Stimulated activated CD4-positive, alpha-beta T cell treated with anti-CD3 and anti-CD28 coated beads, Interleukin-1b, Interleukin-23, amount 100 ng/mL, for 1 hour (primary cell): ENCODE measurements at places on chromosomes 6 and 20.

DNA sequence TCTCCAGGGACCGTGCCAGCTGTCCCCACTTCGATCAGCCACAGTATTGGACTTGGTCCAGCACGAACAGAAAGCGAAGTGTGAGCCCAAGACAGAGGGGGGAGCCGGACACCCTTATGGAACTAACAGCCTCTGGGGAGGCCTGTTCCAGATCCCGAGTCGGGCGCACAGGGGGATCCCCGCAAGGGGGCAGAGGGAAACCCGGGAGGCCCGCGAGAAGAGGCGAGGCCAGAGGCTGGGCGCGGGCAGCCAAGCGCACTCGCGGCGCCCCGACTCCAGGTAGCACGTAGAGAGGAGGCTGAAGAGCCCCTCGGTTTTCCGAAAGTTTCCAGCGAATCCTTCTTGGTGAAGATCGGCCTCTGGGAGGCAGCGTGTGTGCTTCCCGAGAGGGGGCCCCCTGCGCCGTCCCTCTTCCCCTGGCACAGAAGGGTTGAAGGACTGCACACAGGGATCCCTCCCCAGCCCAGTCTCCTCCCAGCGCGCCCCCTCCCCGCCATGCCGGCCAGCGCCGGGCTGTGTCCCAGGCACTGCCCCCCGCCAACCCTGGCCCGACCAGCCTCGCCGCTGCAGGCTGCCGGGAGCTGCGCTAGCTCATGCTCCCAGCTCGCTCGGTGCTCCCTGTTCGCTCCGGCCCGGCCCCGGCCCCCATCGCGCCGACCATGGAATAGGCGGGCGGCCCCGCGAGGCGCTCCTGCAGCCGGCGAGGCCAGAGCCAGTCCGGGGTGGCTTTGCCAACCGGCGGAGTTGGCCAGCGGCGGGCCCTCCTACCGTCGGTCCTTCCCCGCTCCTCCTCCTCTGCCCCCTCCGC, 577 bp upstream of the SLC24A3 start:
- no peak for DNase-seq

DNA sequence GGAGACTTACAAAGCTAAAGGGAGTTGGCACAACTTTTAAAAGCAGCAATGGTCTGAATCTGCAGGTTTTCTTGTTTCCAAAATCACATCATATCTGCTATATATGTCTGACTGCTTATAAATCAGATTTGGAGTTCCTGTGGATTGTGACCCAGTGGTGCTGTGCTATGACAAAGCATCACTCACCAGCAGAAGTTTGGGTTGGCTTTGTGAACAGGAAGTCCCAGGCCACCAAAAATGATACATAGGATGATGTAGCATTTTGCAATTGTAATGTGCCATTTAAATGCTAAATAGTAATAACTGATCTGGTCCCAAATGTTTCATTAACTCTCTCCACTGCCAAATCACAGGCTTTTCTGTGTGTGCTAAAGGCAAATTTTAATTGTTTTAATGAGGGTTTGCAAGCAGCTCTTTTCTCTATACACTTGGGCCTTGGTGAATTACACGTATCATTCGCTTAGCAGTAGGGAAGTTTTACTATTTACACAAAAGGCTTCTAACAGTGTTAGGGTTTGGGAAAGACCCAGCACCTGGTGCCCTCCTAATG, 60.8 kb downstream of the SYNDIG1 start:
- DNase-seq, result no peak

DNA sequence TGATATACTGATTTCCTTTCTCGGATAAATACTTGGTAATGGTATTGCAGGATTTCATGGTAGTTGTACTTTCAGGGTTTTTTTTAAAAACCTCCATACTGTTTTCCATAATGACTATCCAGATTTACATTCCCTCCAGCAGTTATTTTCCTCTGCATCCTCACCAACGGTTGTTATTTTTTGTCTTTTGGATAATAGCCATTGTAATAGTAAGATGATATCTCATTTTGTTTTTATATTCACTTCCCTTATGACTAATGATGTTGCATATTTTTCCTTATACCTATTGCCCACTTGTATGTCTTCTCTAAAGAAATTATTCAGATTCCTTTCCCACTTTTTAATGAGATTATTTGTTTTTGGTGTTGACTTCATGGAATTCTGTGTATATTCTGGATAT, 231.0 kb downstream of the MEI4 start:
- no peak for DNase-seq

GRCh38 chr20:37872161-37872560, 30.8 kb upstream of the VSTM2L start:
- DNase-seq, result no peak

DNA sequence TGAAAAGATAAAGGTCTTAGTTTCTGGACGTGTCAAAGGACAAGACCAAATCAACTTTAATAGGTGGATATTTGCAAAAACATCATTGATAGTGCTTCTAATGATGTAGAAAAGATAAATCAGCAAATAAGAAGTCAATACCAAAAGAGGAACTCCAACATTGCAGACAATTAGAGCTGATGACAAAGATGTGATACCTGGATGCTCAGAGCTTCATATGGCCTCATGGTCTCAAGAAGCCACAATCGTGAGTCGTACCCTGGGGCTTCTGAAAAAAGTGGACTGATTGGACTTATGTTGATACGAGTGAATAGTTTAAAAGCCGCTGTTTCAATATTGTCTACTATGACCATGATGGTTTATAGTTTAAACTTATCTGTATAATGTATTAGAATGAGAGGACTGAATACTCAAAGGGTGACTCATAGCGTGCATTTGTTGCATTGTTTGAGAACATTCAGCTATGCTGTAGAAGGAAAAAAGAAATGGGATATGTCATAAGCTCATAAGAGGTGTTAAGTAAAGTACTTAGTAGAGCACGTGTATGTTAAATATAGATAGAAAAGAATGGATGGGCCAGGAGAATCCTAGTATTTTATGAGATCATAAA, 54.6 kb upstream of the RIPOR2 start:
- DNase-seq, result no peak

GRCh38 chr6:38676974-38677544, 25.9 kb downstream of the GLO1 start:
- DNase-seq, result no peak

- DNase-seq, result no peak
Measured at GRCh38 chr6:130034378-130035146, 16.2 kb downstream of the L3MBTL3 start.

DNA sequence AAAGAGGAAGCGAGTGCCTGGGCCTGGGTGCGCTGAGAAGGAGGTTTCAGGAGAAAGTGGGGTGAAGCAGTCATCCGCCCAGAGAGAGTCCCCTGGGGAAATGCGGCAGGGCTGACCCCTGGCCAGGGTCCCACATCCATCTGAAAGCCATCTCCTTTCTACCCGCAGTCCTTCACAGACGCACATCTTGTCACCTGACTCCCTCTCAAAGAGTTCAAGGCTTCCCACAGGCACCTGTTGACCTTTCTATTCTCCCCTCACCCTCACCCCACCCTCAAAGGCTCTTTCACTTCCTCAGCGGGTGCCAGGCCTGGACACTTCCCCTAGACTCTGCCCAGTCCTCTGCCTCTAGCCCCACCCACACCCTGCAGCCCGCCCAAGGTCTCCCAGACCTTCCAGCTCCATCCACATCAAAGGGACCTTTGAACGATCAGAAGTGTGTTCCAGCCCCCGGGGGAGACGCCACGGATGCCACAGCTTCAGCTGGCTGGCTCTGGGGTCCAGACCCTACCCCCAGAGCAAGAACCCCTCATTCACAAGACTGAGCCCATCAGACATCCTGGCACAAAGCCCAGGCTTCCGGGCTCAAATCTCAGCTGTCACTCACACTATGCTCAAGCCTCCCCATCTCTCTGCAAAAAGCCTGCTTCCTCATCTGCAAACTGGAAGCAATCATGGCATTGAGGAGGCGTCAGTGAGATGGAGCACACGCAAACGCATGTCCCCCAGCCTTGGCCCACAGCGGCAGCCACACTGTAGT, 2.1 kb downstream of the CTSZ start:
- no peak for DNase-seq

DNA sequence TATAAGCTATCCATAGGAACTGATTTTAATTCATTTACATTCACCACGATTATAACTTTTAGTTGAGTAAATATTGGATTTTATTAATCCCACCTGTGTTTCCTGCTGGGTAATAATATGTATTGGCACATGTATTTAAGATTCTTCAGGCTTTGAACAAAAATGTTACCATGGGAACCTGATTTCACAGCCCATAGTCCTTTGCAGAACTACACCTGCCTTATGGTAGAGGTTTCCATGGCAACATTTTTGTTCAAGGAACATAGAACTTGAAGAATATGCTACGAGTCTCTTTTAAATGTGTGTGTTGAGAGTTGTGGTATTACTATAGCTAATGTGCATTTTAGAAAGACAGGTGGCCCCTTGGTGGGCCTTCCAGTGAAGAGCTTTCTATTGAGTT, 317.4 kb downstream of the SAMD5 start:
- no peak for DNase-seq

GRCh38 chr20:12815231-12815768, 193.5 kb upstream of the SPTLC3 start:
- DNase-seq, result no peak
